ENCODE measurements at places on chromosomes 7 and 10.

- DNase-seq, result no peak
Observed at GRCh38 chr7:125059861-125060456, 130.3 kb upstream of the POT1 start.

GRCh38 chr7:2969398-2970306, 74.0 kb downstream of the CARD11 start:
- no peak for DNase-seq

DNA sequence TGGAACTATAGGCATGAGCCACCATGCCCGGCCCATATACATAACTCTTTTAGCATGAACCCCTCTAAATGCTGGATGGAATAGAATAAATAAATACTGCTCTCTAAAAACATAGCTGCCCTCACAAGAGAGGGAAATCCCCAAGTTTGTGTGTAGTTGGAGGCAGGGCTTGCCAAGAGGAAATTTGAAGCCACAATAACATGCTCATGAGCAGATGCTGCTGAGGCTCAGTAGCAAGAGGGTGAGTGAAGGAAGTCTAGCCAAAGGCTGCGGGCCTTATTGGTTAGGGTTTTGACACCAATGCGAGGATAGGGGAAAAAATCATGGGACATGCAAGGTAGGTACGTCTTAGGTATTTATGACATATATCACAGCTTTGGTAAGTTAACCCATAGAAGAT, 17.3 kb downstream of the TPK1 start:
- DNase-seq, result peak; percentile 68

- DNase-seq, result no peak
Observed at GRCh38 chr7:95843286-95843685, 70.9 kb downstream of the DYNC1I1 start.

DNA sequence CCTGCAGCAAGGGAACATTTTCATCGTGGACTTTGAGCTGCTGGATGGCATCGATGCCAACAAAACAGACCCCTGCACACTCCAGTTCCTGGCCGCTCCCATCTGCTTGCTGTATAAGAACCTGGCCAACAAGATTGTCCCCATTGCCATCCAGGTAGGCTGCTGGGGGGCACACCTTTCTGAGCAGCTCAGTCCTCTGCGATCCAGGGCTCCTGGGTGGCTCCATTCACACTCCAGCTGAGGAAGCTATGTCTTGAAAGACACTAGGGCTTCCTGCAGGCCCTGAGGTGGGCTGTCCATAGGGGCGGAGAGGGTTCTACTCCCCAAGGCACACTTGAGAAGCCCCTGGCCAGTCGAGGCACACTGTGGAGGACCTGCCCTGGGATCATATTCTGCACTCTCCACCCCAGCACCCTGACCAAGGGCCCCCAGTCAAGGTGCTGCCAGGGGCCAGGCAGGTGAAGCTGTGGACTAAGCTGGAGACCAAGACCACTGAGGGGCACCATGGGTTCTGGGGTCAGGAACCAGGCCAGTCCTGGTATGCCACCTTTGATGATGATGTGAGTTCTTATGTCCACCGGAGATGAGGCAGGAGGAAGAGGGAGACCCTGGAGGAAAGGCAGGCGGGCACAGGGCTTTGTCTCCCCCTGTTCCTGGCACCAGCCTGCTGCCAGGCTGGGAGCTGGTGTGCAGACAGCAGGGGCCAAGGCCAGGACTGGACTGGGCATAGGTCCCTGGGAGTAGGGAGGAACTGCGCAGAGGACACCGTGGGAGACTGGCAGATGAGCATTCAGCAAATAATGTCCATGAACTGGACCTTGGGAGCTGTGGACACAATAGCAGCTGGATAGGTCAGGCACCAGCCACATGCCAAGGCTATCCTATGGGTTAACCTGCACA, 54.8 kb downstream of the ALOX5 start:
- DNase-seq, result no peak

- DNase-seq, result no peak
Observed at GRCh38 chr10:98374217-98374985, 40.6 kb downstream of the PYROXD2 start.

- DNase-seq, result no peak
Observed at GRCh38 chr10:99369551-99369950, 40.4 kb downstream of the CNNM1 start.

- DNase-seq, result peak; percentile 16
Observed at GRCh38 chr7:70681469-70682350, 450.2 kb upstream of the GALNT17 start.

- no peak for DNase-seq
Observed at GRCh38 chr7:2185715-2186114, 47.0 kb downstream of the MAD1L1 start.

DNA sequence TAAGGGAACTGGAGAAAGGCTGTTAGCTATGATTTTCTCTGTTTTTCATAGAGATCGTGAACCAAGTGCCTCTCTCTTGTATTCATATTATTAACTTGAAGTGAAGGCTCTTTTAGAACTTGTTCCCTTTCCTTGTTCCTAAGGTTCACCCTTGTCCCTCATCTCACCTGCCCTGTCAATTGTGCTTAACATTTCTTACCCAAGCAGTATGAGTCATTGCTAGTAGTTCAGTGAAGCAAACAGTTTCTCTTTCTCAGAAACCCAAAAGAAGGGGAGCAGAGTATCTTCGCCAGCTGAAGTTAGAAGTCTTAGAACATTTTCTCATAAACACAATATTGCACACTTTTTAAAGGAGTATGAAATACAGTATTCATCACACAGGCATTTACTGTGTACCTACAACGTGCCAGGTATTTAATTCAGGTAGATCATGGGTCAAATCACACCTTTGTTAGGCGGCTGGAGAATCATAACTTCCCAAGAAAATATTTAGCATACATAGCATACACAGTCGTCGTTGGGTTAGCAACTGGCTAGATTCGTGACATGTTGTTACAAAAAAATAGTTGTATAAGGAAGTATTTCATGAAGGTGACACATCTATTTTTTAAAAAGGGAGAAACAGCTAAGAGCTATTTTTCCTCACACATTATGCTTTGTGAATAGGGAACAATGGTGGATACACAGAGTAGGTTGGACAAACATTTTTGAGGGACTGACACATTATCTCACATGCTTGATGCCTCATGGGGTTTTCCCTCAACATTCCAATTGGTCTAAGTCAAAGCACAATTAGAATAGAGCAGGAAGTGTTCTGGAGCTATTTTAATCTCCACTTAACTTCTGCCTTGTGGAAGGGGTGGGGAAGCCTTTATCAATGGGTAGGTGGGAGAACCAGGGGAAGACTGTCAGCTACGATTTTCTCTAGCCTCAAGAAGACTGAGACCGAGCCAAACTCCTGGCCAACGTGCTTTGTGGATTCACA, 13.2 kb downstream of the HDAC9 start:
- no peak for DNase-seq

DNA sequence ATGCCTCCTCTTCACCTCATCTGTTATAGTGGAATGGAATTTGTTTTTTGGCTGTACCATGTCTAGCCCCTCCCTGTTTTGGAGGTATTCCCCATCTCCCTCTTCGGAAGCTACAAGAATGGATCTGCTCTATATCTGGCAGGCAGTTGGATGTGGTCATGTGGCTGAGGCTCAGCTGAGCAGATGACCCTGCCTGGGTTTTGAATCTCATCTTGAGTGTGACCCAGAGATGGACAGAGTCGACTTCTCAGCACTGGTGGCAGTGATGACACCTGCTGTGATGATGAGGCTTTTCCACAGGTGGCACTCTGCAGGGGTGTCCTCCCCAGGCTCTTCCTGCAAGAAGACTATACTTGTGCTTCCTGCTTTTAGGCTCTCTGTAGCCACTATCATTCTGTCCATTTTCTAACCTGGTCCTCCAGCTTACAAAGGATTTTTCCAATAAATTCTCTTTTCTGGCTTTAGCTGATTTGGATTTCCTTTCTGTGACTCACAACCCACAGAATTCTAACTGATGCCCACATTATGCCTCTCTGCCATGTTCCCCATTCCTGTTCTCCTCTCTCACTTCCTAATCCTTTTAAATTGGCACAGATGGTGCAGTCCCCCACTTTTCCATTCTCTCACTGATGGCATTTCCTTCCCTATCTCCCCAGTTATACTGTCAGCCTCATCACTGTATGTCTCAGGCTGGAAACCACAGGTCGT, 7.5 kb upstream of the ARHGAP22 start:
- no peak for DNase-seq

GRCh38 chr7:157529768-157530560, 193.2 kb downstream of the DNAJB6 start:
- DNase-seq, result no peak

DNA sequence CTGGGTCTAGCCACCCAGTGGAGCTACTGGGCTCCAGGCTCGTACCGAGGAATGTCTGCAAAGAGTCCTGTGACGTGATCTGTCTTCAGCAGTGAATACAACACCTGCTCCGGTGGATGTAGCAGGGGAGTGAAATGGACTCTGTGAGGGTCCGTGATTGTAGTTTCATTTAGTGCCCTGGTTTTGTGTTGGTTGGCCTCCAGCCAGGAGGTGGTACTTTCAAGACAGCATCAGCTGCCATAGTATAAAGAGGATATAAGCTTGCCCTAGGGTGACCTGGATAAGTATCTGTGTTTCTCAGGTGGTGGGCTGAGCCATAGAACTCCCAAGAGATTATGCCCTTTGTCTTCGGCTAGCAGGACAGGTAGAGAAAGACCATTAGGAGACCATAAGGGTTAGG, 24.6 kb upstream of the WNT2 start:
- no peak for DNase-seq

- DNase-seq, result no peak
Observed at GRCh38 chr10:31507427-31507826, 188.4 kb downstream of the ZEB1 start.

GRCh38 chr10:16799621-16800020, 17.6 kb downstream of the RSU1 start:
- no peak for DNase-seq

DNA sequence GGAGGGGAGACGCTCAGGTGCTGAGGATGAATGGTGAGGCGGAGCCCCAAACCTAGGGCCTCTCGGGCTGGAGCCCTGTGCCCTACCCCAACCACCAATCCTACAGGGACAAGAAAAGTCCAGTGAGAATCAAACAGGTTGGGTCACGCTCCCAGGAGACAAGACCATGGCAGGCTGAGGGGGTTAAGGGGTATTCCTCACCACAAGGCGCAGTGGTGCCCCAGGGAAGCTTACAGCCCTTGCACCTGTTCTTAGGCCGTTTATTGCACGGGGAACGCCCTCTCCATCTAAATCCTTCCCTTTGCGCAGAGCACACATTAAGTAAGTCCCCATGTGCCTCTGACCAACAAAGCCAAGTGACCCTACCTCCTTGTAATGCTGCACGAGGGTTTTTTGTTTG, 3.5 kb downstream of the FZD9 start:
- DNase-seq, result no peak

DNA sequence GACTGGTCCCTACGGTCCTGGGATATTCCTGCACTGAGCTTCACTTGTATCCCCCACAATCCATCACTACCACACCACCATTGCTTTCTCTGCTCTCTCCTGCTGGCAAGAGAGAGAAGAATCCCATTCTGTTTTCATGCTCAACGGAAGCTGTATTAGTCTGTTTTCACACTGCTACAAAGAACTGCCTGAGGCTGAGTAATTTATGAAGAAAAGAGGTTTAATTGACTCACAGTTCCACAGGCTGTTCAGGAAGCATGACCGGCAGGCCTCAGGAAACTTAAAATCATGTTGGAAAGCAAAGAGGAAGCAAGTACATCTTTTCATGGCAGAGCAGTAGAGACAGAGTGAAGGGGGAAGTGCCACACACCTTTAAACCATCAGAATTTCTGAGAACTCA, 260.4 kb upstream of the LYZL1 start:
- no peak for DNase-seq

DNA sequence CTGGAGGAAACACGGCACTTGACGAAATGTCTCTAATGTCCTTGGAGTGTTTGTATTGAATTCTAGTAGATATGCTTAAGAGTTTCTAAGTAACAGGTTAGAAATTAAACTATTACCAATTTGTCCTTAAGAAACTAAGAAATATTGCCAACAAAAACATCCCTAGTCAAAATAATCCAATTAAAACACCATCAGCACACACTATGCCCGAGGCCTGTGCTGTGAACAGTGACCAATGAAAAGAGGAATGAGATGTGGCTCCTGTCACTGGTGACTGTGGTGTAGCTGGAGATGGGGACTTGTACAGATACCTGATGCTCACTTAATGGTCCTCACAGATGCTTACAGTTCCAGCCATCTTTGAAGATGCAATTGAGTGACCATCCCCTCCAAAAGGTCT, 651.1 kb downstream of the SORCS3 start:
- no peak for DNase-seq

- no peak for DNase-seq
Observed at GRCh38 chr10:88411772-88412349, 171.3 kb downstream of the RNLS start.

DNA sequence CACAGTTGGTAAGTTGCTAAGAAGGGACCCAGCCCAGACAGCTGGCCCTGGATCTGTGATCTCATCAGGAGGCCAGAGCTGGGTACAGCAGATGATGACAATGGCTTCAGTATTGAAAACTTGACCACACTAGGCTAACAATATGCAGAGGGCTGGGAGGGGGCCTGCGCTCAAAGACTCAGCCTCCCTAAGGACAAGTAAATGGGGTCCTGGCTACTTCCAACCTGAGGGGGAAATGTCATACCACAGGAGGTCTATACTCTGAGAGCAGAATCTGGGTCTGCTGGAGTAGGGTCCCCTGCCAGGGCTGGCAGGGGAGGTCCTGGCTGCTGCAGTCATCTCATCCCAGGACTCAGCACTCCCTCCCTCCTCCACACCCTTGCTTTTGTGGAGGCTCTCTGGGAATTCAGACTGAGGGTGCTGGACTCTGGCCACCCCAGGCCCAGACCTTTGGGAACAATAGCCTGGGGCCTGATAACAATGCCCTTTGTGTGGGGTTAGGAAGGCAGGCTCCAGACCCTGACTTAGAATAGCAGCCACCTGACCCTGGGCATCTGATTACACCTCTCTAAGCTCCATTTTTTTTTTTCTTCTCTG, 1.4 kb downstream of the FXYD4 start:
- no peak for DNase-seq

DNA sequence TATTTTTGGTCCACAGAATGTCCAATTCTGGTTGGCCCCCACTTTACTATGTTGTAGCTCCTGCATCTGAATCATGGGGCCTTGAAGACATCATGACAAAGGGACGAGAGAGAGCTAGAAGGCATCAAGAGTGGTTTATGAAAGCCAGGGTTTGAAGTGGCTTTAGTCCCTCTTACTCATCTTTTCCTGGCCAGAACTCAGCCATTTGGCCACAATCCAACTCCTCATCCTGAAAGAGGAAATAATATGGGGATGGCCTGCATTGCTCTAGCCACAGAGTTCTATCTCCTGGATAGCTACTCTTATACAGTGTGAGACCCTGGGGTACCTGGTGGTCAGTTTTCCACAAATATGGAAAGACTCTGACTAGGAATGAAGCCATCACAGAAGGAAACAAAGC, 418.9 kb downstream of the XPNPEP1 start:
- no peak for DNase-seq

DNA sequence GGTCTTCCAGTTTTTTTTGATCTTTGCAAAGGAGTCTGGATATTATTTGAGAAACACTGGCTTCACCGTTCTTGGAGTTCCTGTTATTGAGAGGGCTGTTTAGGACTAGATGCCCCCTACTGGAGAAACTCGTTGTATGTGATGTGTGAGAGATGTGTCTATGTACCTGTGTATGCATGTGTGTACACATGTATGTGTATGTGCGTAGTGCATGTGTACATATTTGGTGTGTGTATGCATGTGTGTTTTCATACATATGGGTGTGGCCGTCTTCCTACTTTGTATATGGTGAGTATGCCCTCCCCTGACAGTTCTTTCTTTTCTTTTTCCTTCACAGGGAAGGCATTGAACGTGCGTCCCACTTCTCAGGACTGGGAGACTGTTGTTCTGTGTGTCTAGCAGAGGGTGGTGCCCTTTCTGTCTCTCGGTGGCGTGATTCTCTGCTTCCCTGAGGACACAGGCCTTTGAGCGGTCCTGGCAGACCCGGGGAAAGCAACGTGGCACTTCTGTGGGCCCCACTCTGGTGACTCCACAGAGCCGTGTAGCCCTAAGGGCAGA, 3.0 kb upstream of the CALHM3 start:
- DNase-seq, result peak; percentile 54
